ENCODE measurements at places on chromosomes 4 and X.

- DNase-seq: no peak
Measured at GRCh38 chr4:135963009-135963408, 1569.3 kb downstream of the PCDH18 start.

DNA sequence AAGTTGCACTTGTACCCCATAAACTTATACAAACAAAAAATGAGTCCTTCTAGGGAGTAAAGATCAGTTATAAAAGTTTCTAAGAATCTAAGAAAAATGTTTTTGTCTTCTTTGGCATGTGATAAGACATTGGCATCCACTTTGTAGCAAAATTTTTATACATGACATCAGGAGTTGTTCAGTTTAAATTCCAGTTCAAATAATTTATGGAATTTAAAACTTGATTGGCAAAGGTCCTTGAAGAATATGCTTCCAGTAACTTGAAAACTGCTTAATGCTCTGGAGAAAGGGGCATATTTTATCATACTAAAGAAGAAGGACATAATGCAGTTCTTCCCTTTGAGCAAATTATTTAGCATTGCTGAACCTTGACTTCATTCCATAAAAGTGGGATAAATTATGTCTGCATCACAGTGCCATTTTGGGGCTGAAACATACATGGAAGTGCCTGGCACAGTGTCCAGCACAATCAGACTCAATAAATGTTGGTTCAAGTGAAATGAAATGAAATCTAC is 163.3 kb upstream of the IL15 start:
- no peak for DNase-seq

GRCh38 chr4:111650146-111650545 is 495.1 kb upstream of the FAM241A start:
- DNase-seq: no peak

DNA sequence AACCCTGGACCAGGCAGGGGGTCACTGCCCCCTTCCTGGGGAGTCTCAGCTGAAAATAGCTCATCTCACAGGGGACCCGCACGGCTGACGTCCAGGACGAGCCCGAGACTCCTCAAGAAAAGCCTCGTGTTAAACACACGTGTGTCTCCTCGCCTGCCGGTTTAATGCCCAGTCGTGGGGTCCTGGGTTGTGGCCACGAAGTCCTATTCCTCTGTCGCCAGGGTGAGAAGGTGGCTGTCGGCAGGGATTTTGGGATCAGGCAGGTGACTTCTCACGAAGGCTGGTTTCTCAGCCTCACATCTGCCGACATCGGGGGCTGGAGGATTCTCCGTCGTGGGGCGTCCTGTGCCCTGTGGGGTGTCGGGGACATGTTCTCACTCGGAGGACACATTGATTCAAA is 44.3 kb upstream of the PPP2R3B start:
- DNase-seq: no peak

DNA sequence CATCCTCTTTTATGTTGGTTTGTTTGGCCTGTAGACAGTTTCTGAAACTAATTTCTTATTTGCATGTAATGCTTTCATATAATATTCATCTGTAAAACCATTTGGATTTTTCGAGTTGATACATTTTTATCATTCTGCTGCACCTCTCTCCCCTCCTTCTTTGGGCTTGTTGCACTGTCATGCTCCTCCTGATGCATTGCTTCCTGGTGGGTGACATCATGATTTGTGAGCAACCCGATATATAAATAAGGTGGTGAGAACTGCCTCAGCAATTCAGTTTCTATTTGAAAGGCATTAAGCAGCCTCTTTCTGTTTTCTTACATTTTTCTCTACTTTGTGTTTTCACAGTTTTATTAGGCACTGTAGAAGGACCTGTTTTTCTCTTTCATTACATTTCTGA is 515.7 kb downstream of the RPA4 start:
- DNase-seq: no peak

DNA sequence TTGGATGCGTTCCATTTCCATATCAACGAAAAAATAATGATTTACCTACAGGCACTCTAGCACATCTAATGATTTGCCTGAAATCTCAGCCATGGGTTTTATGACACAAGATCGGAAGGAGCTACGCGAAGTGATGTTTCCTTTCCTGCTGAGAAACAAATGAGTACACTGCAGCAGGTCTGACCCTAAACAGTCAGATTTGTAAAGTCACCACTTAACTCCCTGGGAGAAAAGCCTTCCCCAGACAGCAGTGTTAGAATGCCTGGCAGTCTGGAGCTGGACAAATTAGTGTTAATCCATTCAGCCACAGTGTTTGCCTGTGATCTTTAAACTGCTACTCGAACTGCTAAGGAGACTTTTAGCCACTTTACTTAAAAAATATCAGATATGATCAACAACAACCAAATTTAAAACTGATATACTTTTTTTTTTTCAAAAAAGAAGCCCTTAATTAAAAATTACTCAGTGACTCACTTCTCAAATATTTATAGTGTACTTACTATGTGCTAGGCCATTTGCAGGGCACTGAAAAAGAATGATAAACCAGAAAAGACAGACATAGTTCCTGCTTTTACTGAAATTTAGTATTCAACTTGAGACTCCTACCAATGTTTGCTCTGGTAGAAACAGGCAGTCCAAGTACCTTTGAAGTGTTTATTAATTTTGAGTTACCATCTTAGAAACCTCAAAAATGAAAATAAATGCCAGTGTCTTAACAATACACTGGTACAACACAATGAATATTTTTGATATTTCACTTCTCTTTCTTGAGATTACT is 104.5 kb downstream of the SHISA3 start:
- no peak for DNase-seq

DNA sequence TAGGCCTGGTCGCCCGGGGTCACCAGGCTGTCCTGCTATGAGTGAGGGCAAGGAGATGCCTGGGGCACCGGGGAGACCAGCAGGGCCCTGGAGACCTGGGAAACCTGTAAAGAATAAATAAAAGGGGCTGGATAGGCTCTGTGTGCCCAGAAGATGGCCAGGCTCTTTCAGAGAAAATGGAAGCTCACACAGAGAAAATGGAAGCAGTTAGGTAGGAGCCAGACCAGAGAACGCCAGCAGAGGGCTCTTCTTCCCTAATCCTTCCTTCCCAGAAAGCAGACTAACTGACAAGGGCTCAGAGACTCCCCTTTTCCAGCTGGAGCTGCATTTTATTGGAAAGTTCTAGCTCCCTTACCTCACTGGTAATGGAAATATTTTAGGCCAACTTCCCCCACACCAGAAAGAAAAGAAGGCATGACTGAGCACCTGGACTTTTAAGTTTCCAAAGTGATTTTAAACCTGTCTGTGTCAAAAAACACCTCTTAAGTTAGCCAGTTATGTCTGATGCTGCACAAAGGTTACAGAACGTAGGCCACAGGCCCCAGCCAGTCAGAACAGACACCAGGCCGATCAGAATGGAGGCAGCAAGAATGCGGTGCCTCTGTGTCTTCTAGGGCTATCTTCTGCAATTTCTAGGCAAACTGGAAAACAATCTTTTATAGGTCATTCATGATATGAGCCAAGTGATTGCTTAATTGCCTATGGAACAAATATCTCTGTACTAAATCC is 74.0 kb downstream of the ATG4A start:
- DNase-seq: no peak

- no peak for DNase-seq
Measured at GRCh38 chr4:98618680-98619079, 39.7 kb downstream of the TSPAN5 start.

DNA sequence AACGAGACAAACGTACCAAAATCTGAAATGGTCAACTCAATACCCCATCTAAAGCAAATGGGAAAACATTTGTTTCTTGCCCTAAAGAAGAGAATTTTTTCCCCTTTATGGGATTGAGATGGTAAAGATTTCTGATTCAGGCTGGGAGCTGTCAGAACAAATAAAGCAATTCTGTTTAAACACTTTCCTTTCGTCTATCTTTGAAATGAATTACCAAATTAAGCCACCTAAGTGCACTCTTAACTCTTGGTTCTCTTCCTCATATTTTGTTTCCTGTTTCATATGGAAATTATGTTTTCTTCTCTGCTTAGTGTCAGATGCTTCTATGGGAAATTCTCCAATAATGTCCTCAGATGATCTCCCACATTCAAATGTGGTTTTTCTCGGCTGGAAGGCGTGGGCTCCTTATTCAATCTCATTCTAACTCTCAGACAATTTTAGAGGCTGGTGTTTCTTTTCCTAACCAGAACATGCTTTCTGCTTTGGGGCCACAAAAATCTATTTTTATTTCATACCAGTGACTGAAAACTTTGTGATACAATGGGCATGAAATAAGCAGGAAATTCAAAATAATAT is 50.3 kb upstream of the HPF1 start:
- no peak for DNase-seq

Measured in GM12892 (cell line).